ENCODE measurements at places on chromosomes 11 and 22.

DNA sequence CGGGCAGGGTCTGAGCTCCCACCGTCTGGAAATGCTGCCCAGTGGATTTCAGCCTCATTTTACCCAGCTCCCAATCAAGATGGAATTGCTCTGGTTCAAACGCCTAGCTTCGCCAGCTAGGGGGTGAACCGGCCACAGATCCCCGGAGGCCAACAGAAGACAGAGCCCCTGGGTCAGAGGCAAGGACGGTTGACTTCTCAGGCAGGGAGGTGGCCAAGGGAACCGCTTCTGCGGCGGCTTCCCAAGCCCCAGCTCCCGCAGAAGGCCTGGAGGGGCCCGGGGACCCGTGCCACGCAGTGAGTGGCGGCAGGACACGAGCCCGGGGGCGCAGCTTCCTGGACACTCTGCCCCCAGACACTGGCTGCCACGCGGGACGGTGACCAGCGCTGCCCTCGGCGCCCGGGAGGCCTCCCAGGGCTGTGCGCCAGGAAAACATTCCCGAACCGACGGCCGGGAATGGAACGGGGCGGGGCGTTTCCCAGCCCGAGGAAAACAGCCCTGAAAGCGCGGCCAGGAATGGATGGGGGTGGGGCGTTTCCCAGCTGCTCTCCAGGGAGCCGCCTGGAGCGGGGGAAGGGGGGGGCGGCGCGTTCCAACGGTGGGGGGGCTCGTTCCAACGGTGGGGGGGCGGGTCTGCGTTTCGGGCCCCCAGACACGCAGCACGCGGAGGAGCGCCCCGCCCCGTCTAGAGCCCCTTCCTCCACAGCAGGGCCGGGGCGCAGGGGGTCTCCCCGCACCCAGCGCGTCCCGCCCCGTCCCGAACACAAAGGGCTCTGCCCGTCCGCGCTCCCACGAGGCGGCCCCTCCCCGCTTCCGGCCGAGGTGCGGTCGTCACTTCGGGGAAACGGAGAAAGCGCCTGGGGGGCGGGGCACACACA lies 13.5 kb upstream of the B4GALNT4 start:
- no peak for DNase-seq

DNA sequence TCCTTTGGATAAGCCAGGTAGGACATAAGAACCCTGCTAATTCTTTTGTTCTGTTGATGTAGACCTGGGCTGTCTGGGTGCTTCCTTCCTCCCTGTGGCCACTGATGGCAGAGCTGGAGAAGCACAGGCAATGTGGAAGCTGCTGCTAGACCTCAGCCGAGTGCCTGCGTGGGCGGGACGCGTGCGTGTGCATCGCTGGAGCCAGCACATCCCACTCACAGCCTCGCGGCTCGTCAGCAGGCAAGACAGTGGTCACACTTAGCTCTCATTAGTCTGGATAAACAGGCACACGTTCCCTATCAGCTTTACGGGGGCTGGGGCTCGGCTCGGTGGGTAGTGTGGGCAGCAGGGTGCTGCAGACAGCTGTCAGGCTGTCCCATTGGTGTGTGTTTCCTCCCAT lies 155.7 kb downstream of the GRIK4 start:
- DNase-seq, result no peak

DNA sequence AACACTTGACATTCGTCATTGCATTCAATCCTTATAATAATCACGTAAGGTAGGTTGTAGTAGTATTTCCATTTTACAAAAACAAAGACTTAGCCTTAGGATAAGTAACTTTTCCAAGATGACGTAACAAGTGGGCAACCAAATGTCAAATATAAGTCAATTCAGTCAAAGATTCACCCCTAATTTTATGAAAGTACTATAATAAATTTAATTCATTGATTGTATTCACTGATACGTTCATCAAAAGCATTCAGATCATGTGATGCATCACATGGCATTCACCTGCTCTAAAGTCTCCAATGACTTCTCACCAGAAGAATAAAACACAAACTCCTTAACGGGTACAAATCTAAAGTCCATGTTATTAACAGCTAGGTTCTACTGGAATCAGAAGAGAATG lies 2.1 kb downstream of the KIF18A start:
- DNase-seq, result no peak

GRCh38 chr22:47060718-47061117 lies 298.3 kb downstream of the TBC1D22A start:
- DNase-seq, result no peak

GRCh38 chr11:8093931-8094575 lies 13.0 kb downstream of the TUB start:
- no peak for DNase-seq

DNA sequence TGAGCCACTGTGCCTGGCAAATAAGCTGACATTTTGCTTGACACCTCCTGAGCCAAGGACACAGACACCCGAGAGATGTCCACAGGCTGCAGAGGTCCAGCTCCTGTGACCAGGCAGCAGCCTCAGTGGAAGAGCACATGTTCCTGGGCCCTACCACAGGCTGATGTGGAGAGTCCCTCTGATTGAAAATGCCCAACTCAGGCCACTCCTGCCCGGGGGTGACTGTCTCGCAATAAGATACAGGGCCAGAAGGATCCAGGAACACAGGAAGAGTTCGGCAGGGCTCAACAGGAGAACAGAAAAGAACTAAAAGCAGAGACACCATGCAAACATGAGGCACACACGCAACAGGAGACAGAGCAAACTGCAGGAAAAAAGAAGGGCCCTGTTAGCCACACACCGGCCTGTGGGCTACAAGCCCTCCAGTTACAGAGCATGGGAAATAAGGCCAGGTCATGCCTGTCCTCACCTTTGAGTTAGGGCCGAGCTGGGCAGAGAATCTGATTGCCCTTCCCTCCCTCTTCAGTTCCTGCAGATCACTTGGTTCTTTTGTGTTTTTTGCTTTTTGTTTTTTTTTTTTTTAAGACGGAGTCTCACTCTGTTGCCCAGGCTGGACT lies 28.3 kb upstream of the MALAT1 start:
- no peak for DNase-seq

DNA sequence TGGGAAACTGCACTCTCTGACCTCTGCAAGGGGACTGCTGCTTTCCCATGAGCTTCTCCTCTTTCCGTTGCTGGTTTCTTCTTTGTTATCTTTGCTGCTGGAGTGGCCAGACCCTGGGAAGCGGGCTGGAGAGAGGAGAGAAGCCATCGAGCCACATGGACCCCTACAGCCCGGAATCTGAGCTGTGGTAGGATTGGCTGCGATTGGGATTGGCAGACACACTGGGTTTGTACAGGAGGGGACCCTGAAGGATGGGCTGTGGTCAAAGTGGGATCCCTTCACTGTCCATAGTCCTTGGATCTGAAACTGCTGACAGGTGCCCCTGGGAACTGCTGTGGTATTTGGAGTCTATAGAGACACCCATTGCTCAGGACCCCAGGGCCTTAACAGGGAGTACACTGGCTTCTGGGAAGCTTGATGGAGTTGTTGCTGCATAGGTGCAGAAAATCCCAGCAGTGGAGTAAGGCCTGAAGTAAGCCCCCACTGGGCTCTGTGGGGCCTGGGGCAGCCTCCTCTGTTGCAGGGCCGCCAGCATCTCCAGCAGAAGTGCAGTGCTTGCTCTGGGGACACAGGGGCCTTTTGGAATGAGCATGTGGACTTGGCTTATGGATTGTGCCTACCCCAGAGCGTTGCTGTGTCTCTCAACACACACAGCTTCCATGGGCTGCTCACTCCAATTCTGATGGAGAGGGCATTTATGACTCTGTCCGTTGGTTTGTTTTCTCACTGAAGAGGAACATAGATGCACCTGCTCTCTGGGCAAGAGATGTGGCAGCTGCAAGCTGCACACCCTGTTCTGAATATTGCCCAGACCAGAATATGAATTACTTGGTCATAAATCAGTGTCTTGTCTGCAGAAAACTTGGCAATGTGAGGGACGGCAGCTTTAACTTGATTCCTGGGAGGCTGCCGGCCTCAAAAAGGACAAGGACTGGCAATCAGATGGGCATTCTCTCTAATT lies 32.0 kb downstream of the BCR start:
- DNase-seq, result no peak

DNA sequence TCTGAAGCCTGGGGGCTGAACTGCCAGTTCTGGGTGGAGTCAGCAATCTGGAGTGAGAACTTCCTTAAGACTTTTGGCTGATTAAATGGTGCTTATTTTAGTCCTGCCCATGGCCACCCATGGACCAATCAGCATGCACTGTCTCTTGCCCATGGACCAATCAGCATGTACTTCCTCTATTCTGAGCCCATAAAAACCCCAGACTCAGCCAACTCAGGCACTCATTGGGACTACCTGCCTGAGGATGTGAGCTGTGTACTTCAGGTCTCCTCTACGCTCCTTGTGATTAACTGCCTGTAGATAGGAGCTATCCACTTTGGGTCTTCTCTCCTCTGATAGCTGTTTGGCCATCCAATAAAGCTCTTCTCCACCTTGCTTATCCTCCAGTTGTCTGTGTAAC lies 342.3 kb upstream of the CCDC179 start:
- no peak for DNase-seq

- no peak for DNase-seq
Observed at GRCh38 chr11:20861322-20861721, 191.9 kb downstream of the NELL1 start.

DNA sequence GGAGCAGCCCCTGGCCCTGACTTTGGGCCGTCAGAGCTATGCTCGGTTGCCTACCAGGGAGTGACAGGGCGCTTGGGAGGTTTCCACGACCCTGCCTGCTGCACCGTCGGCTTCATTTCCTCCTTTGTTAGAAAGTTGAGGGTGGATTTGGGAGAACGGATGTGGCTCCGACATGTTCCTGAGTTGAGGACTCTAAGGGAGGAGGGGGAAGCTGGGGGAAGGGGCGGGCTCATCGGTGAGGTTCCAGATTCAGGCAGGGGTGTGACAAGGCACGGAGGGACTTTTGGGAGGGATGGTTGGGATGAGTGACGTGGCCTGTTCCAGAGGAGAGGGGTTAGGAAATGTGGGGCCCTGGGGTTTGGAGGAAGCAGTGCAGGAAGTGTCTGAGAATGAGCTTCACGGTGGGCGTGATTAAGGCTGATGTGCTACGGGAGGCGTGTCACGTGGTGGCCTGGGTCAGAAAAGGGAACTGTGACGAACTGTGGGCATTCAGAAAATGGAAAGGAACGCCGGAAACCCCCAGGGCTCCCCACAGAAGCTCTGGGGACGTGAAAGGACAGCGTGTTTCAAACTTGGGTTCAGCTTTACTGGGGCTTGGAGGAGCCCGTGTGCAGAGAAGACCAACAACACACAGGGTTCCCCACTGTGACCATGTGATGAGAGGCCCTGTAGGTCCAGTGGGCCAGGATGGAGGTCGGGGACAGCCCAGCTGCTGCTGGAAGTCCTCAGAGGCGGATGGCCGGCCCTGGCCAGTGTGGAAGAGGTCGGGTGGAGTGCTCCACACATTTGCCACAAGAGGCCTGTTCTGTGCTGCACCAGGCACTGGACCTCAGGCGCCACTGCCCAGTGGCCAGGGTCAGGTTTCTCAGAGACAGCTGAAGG lies 2.8 kb downstream of the PARVB start:
- DNase-seq, result no peak

DNA sequence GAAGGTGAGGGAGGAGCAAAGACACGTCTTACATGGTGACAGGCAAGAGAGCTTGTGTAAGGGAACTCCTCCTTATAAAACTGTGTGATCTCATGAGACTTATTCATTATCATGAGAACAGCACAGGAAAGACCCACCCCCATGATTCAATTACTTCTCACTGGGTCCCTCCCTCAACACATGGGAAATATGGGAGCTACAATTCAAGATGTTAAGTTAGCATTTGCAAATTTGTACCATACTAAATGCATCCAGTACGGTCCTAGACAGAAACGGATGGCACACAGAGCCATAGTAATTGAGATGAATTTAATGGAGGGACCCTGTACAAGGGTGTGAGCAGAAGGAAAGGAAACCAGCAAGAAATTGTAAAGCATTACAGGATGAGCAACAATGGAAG lies 765.8 kb upstream of the API5 start:
- DNase-seq, result no peak

- no peak for DNase-seq
Observed at GRCh38 chr11:40186437-40187263, 1272.8 kb downstream of the LRRC4C start.
